ENCODE measurements at places on chromosomes 12 and 14.
A peak's percentile ranks its signal among the peaks of the same experiment; 100 is the strongest.

- no peak for DNase-seq
- H3K36me3 ChIP-seq, result no peaks in the 10 kb centered on the region
- H3K4me3 ChIP-seq, result no peak overlapping the region
- no peak overlapping the region for H3K27ac ChIP-seq
Measured at GRCh38 chr12:25855716-25856115, 102.8 kb upstream of the RASSF8 start.

DNA sequence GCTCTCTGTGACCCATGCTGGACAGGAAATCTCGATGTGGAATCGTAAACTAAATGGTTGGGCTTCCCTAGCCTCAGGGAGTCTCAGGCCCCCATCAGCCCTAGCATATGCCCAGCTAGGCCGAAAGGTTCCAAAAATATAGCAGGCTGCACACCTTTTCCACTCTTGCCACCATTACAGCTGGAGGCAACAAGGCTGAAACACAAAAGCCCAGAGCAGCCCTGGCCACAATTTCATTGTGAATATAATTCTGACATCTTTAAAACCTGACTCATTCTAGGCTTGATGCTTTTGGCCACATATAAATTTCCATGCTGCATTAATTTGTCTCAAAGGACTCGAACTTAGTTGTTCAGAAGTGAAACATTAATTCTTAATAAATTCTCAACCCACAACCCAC lies 382.2 kb downstream of the GRIN2B start:
- no peak for DNase-seq
- H3K4me1 ChIP-seq, result no peaks in the 10 kb centered on the region
- no peaks in the 10 kb centered on the region for H3K36me3 ChIP-seq
- no peak overlapping the region for H3K27ac ChIP-seq

GRCh38 chr14:23206422-23207145 lies 23.1 kb upstream of the SLC7A8 start:
- H3K4me3 ChIP-seq, result no peak overlapping the region
- no peaks in the 10 kb centered on the region for H3K27me3 ChIP-seq
- no peak for DNase-seq
- no peak overlapping the region for H3K27ac ChIP-seq

DNA sequence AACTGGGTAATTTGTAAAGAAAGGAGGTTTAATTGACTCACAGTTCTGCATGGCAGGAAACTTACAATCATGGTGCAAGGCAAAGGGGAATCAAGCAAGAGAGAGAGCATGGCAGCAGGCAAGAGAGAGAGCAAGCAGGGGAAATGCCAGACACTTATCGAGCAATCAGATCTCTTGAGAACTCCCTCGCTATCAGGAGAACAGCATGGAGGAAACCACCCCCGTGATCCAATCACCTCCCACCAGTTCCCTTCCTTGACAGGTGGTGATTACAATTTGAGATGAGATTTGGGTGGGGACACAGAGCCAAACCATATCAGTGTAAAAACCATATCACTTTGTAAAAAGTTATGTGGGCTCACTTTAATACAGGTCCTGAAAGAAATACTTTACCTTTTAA lies 56.4 kb upstream of the NEDD1 start:
- H3K27me3 ChIP-seq, result no peaks in the 10 kb centered on the region
- H3K36me3 ChIP-seq, result no peaks in the 10 kb centered on the region
- DNase-seq, result no peak
- no peak overlapping the region for H3K4me3 ChIP-seq

- H3K4me1 ChIP-seq, result no peaks in the 10 kb centered on the region
- no peak overlapping the region for H3K4me3 ChIP-seq
- H3K27ac ChIP-seq, result no peak overlapping the region
Measured at GRCh38 chr12:16520328-16520727, 85.6 kb downstream of the LMO3 start.

- DNase-seq, result no peak
- H3K36me3 ChIP-seq, result no peaks in the 10 kb centered on the region
- no peak overlapping the region for H3K4me3 ChIP-seq
- H3K27ac ChIP-seq, result no peak overlapping the region
Measured at GRCh38 chr14:102633906-102634595, 41.6 kb downstream of the RCOR1 start.

DNA sequence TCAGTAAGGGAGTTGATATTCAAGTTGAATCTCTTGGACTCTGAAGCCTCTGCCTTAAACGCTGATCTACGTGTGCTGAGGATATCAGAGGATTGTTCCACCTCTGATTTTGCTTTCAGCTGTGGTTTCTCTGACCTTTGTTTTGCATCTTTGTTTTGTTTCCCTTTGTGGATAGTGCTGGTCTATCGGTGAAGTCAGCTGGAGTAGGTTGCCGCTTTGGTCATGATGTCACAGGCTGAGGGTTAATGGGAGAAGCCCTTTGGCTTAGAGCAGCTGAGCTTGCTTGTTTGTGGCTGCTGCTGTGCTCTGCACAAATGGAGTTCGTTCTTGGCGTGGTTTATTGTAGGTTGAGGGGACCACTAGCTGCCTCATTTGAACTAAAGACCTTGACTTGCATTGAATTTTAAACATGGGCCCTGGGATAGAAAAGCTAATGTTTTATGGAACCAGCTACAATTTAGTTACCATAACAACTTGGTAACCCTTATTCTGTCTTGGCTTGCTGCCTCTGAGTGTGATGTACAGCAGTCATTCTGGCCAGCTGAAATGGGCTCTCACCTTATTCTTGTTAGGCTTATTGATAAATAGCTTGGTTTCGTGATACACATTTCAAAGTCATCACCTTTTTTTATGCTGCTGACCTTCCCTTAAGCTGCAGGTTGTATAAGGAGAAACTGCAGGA lies 284.5 kb upstream of the E2F7 start:
- DNase-seq, result no peak
- no peak overlapping the region for H3K27ac ChIP-seq
- H3K36me3 ChIP-seq, result no peaks in the 10 kb centered on the region
- no peaks in the 10 kb centered on the region for H3K27me3 ChIP-seq
- no peak overlapping the region for H3K4me3 ChIP-seq

DNA sequence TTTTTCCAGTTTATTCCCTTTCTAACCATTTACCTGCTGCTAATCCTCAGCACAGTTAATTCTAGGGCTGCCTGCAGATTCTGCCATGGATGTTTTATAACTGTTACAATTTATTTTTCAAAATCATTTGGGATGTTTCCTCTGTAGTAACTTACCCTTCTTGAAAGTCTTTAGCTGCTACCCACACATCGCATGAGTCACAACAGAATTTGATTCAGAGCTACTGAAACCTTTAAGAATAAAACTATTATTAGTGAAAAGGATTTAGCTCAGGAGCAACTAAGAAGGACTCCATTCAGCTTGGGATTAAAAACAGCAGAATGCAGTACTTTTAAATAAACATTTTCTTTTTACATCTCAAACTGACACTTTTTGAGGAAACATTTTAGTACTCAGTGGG lies 41.7 kb upstream of the RGS6 start:
- no peaks in the 10 kb centered on the region for H3K4me1 ChIP-seq
- H3K4me3 ChIP-seq, result no peak overlapping the region
- H3K27ac ChIP-seq, result no peak overlapping the region
- H3K27me3 ChIP-seq, result no peaks in the 10 kb centered on the region

GRCh38 chr12:111393700-111394300 lies 11.9 kb upstream of the SH2B3 start:
- H3K27ac ChIP-seq, result no peak overlapping the region
- no peak for DNase-seq
- no peaks in the 10 kb centered on the region for H3K4me1 ChIP-seq
- no peaks in the 10 kb centered on the region for H3K36me3 ChIP-seq

DNA sequence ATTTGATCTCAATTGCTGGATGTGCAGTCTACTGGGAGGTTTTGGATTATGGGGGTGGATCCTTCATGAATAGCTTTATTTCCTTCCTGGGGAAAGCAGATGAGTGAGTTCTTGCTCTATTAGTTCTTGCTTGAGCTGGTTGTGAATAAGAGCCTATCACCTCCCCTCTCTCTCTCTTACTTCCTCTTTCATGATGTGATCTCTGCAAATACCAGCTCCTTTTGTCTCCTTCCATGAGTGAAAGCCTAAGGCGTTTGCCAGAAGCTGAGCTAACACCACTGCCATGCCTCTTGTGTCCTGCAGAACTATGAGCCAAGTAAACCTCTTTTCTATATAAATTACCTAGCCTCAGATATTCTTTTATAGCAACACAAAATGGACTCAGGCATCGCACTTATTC lies 302.7 kb downstream of the CCER1 start:
- H3K27ac ChIP-seq, result no peak overlapping the region
- no peaks in the 10 kb centered on the region for H3K27me3 ChIP-seq
- DNase-seq, result no peak
- H3K4me3 ChIP-seq, result no peak overlapping the region
- no peaks in the 10 kb centered on the region for H3K36me3 ChIP-seq

- H3K27ac ChIP-seq, result peak overlapping the region; percentile 20
- DNase-seq, result peak; percentile 47
- no peaks in the 10 kb centered on the region for H3K36me3 ChIP-seq
- H3K4me3 ChIP-seq, result no peak overlapping the region
Measured at GRCh38 chr14:52961060-52961639, 10.3 kb upstream of the FERMT2 start.

DNA sequence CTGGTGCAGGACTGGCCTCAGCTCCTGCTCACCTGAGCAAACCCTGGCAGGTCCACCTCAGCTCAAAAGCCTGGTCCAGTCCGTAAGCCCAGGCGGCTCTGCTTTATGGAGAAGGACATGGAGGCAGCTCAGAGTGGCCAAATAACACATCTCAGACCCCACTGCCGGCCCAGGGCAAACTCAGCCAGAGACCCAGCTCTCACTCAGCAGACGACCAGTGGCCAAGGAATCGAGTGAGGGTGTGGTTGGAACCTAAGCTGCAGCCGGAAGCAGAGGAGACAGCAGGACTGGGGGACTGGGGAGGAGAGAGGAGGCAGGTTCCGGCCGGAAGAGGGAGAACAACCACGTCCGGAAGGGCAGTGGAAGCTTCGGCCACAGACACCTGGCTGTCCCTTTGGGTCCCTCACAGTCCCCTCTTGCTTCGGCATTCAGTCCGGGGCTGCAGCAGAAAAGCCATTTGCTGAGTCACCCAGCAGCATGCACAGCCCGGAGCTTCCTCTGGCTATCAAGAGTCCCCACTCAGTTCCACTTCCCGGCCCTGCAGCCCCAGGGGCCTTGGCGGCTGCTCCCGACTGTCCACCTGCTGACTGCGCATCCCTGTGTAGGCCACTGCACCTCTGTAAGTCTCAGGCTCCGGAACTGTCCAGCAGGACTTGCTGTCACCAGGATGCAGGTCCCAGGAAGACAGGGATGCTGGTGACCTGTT lies 104.0 kb downstream of the CALM1 start:
- peaks cover 2% of the 10 kb centered on the region for H3K27me3 ChIP-seq
- no peak for DNase-seq
- H3K36me3 ChIP-seq, result no peaks in the 10 kb centered on the region
- H3K27ac ChIP-seq, result no peak overlapping the region

- no peaks in the 10 kb centered on the region for H3K4me1 ChIP-seq
- H3K4me3 ChIP-seq, result no peak overlapping the region
- H3K27ac ChIP-seq, result no peak overlapping the region
- no peaks in the 10 kb centered on the region for H3K36me3 ChIP-seq
Measured at GRCh38 chr14:53533384-53533970, 380.4 kb upstream of the DDHD1 start.

DNA sequence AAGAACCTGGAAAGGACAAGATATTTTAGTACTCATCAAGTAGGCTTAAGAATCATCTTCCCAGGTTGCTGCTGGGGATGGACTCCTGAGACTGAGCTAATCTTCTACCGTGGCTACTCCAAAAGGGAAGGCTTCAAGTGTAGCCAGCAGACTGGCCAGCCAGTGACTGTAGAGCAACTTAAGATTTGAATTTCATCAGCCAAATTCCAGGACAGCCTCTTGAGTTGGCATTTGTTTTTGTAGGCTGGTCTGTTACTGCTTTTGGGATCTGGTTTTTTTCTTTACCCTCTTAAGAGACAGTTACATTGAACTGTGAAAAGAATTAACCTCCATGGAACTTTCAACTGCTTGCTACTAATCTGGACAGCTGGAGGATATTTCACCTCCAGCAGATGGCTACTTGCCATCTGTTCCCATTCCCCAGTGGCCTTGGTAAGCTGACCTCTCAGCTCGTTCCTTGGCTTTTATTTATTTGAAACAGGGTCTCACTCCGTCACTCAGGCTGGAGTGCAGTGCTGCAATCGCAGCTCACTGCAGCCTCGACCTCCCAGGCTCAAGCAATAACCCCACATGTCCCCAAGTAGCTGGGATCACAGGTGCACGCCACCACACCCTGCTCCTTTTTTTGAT lies 20.7 kb downstream of the VTI1B start:
- peaks cover 69% of the 10 kb centered on the region for H3K36me3 ChIP-seq
- H3K4me1 ChIP-seq, result no peaks in the 10 kb centered on the region
- no peak overlapping the region for H3K27ac ChIP-seq
- no peak for DNase-seq
- no peak overlapping the region for H3K4me3 ChIP-seq

GRCh38 chr12:52514471-52515318 lies 5.5 kb downstream of the KRT5 start:
- DNase-seq, result no peak
- no peaks in the 10 kb centered on the region for H3K27me3 ChIP-seq
- no peaks in the 10 kb centered on the region for H3K4me1 ChIP-seq
- H3K27ac ChIP-seq, result no peak overlapping the region

DNA sequence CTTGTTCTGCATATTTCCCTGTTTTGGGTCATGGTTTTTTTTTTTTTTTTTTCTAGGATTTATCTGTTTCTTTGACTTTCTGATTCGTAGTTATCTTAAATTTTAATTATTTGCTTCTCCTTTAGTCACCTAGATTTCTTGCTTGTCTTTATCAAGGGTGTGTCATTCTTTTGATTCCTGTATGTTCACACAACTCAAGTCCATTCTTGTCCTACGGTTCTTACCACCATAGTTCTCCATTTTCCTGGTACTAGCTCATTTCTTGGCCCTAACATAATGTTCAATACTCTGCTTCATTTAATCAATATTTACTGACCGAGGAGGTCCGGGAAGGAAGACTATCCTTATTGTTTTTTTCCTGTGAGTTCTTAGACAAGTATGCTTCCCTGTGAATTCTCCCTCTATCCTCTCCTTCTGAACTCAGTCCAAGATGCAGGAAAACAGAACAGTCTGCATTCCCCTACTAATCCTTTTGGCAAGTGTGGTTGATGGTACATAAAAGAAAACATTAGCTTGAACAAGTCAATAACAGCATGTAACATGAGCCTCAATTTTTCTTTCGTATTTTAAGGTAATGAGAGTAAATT lies 1346.4 kb upstream of the SEL1L start:
- no peaks in the 10 kb centered on the region for H3K36me3 ChIP-seq
- DNase-seq, result no peak
- no peak overlapping the region for H3K27ac ChIP-seq
- H3K27me3 ChIP-seq, result no peaks in the 10 kb centered on the region
- no peaks in the 10 kb centered on the region for H3K4me1 ChIP-seq
